ENCODE measurements at places on chromosomes 7 and 10. TPM values are rescaled to one million over a fixed set of nuclear protein-coding genes. Genes with fewer than 3 reads are reported as not detected.

LHFPL3 gene
- not detected for polyA plus RNA-seq

RBP4 gene
- not detected for polyA plus RNA-seq

UBTD1 gene
- polyA plus RNA-seq = 38.8 TPM

SLC18A3 gene
- 1.7 TPM for polyA plus RNA-seq

GDF10 gene
- not detected for polyA plus RNA-seq

CAV1 gene
- 968 TPM for polyA plus RNA-seq

MMRN2 gene
- polyA plus RNA-seq = 0.05 TPM

- DNase-seq = peak; percentile 33
These were observed 1.5 kb upstream of the SAP25 start for GRCh38 chr7:100575206-100575631.

GRCh38 chr10:64515970-64516699, 994.9 kb downstream of the REEP3 start:
- no peak for DNase-seq

GRCh38 chr10:62610649-62611229, 193.8 kb upstream of the ADO start:
- peak; percentile 73 for DNase-seq

DNA sequence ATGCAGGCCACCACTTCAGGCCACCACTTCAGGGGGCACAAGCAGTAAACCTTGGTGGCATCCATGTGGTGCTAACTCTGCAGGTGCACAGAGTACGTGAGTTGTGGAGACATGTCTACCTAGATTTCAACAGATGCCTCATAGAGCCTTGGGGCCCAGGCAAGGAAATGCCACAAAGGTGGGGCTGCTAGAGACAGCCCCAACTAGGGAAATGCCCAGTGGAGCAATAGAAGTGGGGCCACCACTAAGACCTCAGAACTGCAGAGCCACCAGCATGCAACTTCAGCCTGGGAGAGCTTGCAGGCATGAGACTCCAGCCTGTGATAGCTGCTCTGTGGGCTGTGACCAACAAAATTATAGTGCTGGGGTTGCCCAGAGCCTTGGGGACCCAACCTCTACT, 107.6 kb downstream of the DNAJC1 start:
- no peak for DNase-seq

- DNase-seq = peak; percentile 51
These were observed 117.0 kb upstream of the STK17A start for GRCh38 chr7:43465581-43466554.

DNA sequence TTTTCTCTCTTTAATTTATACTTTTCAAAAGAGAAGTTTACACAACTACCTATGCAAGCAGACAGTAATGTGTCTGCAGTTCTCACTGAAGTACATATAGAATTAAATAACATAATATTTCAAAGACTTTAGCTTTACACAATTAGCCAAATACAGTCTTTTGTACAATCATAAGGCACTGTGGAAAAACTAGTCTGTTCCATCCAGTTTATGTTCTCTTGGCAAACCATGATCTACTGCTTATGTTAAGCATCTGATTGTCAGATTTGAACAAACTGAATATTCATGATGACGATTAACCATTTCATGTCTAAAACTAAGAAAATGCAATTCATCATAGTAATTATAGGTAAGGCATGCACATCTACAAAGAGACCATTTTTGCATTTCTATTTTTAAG, 842 bp downstream of the SEMA3A start:
- no peak for DNase-seq

DNA sequence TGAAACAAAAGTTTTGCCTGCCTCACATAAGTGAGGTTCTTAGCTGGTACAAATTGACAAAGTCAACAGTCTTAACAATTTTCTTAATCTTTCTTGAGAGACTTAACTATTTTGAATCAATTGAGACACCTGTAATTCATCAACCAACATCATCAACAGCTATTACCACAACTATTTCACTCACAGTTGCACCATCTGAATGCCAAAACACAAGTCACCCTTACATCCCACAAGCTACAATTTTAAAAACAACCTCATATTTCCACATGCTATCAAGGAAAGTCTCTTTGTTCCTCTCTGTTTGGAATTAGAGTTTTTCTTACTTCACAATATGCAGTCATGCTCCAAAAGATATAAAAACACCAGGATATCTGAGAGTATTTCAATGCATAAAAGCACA, 4.9 kb downstream of the SMURF1 start:
- no peak for DNase-seq

GRCh38 chr7:137583172-137583571, 239.6 kb upstream of the PTN start:
- no peak for DNase-seq

DNA sequence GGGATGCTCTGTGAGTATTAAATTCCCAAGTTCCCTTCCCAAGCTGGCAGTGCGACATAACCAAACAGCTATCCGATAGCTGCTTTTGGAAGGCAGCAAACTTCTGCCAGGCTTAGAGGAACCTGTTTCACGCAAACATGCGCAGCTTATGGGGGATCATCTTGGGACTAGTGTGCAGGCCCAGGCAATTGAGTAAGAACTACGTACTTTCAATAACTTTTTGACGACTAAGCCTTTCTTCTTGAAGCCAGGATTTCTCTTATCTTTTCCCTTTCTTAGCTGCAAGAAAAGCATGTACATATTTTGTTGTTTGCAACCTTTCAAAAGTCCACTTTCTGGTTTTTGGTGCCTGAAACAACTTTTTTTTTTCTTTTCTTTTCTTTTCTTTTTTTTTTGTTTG, 28.7 kb upstream of the SEPHS1 start:
- no peak for DNase-seq
